ENCODE measurements at places on chromosomes 1 and 21.

DNA sequence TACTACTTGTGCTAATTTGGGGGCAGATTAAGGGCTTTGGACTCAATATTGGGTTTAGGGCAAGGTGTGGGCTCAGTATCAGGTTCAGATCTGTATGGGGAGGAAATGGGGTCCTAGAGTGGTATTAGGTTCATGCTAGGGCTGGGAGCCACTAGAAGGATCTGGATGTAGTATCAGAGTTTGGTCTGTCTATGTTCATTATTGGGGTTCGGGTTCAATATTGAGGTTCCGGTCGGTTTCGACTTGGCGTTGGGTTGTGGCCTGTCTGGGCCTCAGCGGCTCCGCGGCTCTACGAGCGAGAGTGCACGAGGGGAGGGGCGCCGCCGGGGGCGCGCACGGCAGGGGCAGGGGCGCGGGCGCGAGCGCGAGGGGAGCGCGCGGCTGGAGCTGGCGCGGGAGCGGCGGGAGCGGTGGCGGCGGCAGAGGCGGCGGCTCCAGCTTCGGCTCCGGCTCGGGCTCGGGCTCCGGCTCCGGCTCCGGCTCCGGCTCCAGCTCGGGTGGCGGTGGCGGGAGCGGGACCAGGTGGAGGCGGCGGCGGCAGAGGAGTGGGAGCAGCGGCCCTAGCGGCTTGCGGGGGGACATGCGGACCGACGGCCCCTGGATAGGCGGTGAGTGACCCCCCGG, at the start of gene PTPRF:
Gene PTPRF, plus strand, starts transcription at position 401 of the 624 bp plus-strand sequence. CDS start 14,193 bp downstream, outside the sequence.
- peak; percentile 37 for DNase-seq

DNA sequence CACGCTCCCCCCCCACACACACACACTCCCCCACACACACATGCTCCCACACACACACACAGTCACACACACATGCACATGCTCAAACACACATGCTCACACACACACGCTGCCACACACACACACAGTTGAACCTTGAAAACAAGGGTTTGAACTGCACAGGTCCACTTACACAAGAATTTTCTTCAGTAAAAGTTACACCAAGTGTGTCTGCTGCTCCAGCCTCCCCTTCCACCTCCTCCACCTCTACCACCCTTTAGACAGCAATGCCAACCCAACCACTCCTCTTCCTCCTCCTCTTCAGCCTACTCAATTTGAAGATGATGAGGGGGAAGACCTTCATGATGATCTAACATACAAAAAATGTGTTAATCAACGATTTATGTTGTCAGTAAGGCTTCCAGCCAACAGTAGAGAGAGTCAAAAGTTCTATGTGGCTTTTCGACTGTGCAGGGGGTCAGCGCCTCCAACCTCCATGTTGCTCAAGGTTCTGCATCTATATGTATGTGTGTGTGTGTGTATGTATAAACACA, 26.8 kb downstream of the HSF2BP start:
- DNase-seq: no peak

GRCh38 chr1:216325946-216326345, 97.3 kb downstream of the USH2A start:
- DNase-seq: no peak

- DNase-seq: no peak
Observed at GRCh38 chr1:148292915-148293314, 140.8 kb upstream of the NBPF11 start.

- DNase-seq: no peak
Observed at GRCh38 chr1:8603220-8603616, 214.2 kb downstream of the RERE start.

- no peak for DNase-seq
Observed at GRCh38 chr21:33510826-33511225, 19.3 kb upstream of the DNAJC28 start.

DNA sequence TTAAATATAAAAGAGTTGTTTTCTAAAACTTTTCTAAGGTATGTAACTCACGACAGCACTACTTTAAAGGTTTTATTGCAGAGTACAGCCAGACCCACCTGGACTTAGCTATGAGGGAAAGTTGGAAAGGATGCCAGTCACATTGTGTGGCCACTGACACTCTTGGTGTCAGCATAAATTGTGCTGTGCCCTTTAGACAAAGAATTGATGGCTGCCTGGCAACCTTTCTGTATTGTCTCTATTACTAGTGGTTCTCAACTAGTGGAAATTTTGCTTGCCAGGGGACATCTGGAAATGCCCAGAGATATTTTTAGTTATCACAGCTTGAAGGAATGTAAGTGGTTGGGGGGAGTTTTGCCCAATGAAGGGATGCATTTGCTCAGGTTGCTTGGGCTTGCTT, 117.5 kb upstream of the APP start:
- no peak for DNase-seq

DNA sequence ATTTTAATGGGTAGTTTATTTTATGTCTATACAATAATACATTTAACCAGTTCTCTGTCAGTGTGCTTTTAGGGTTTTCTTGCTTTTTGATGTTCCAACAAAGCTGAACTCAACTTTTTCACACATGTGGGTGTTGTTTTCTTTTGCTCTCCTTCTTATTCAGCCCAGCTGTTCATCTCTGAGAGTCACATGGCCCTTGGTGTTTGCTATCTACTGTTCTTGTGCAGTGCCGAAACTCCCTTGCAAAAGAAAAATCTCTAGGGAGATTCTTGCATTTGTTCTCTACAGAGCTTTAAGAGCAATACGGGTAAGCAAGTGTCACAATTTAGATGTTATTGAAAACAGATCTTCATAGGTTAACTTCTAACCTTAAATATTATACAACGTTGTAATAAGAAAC, 281.1 kb upstream of the CXADR start:
- DNase-seq: no peak

- no peak for DNase-seq
Observed at GRCh38 chr1:226615876-226616275, 67.3 kb downstream of the STUM start.

DNA sequence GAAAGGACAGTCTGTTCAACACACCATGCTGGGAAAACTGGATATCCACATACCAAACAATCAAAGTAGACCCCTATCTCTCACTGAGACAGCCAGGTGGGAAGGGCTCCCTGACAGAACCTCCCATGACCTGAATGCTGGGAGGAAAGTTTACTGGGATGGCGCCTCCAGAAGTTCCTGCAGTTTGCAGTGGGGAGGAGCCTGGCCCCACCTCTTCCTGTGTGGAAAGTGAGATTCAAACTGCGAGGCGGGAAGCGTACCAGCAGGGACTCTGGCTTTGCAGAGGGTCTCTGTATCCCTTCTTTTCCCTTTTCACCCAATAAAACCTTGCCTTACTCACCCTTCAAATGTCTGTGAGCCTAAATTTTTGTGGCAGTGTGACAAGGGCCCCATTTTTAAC, 190.7 kb downstream of the HHIPL2 start:
- no peak for DNase-seq

DNA sequence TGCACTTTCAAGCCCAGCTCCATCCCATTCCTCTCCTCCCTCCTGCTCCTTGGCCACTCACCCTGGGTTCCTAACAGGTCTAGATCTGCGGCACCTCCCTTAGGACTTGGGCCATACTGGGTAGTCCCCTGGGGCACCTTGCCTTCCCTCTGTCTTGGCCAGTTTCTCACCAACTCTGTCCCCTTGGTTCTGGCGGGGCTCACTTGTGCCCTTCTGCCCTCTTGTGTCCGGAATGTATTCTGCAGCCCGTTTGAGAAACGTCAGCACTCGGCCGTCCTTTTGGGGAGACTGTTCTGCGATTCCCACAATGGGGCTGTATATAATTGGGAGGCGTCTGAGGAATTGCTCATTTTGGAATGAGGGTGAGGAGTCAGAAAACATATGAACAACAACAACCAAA, 162.4 kb downstream of the ZSCAN20 start:
- DNase-seq: no peak

GRCh38 chr21:26047279-26047967, 123.1 kb downstream of the APP start:
- no peak for DNase-seq

DNA sequence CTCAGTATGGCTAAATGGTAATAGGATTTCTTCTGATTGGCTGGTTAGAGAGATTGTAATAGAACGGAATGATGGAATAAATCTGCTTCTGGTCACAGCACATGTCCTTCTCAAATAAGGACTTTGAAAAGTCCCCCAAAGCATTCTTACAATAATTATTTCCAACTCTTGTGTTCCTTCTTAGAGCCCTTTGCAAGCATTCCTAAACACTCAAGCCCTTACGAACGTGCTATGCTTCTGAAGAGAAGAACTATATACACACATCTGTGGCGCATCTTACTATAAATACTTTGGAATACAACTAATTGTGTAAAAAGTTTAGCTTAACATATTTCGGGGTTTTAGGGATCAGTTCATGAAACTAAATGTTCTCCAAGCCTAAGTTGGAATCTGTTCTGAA, 25.6 kb downstream of the CLIC4 start:
- no peak for DNase-seq

DNA sequence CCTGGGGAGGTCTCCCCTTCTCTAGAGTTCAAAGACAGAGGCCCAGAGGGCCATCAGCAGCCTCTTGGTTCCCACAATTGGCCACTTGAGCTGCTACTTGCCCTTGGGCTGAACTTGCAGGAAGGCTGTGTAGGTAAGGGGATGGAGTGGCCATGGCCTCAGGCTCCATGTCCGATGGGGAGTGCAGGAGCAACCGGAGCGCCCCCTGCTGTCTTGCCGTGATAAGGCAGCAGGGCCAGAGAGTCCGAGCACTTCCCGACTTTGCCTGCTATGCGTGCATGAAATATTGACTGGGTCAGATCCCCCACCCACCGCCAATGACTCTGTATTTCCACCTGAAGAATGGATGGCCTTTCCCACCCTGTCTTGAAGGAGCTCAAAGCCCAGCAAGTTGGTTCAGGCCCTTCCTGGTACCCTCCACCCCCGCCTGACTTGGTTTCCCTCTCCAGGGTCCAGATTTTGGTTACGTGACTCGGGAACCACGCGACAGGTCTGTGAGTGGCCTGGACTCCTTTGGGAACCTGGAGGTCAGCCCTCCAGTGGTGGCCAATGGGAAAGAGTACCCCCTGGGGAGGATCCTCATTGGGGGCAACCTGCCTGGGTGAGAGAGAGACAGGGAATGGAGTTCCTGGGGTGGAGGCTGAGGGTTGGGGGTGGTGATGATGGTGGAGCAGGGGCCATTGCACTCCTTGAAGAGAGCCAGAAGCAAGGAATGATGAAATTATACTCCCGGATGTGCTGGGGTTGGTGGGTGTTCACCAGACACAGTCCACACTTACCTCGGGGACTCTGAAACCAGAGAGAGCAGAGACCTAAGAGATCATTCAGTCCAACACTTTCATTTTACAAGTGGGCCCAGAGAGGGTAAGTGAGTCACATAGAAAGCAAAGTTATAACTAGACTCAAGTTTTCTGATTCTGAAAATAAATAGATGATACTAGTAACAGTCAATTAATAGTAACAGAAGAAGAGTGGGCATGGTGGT, 25.6 kb downstream of the PADI3 start:
- DNase-seq: no peak

- no peak for DNase-seq
Observed at GRCh38 chr1:54287176-54287650, 87.2 kb downstream of the MRPL37 start.

GRCh38 chr21:37855271-37855646, 61.0 kb downstream of the KCNJ6 start:
- DNase-seq: no peak

GRCh38 chr1:24250224-24250623, 63.1 kb upstream of the IFNLR1 start:
- DNase-seq: no peak

DNA sequence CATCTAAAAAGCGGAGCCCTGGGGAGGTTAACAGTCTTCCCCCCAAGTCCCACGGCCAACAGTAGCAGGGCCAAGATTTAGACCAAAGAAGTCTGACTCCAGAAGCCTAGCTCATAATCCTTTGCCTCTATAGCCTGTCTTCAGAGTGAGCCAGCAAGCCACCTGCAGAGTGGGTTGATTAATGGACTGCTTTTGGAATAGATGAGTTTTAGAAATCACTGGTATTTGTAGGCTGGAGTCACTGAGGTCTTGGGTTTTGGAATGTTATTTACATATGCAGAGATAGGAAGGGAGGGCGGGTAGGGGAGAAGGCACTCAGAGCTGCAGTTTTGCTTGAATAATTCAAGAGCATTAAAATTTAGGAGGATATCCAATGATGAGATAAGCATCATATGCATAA, 90.8 kb upstream of the L1TD1 start:
- DNase-seq: no peak

- no peak for DNase-seq
Observed at GRCh38 chr21:33493756-33494155, 2.2 kb upstream of the DNAJC28 start.

DNA sequence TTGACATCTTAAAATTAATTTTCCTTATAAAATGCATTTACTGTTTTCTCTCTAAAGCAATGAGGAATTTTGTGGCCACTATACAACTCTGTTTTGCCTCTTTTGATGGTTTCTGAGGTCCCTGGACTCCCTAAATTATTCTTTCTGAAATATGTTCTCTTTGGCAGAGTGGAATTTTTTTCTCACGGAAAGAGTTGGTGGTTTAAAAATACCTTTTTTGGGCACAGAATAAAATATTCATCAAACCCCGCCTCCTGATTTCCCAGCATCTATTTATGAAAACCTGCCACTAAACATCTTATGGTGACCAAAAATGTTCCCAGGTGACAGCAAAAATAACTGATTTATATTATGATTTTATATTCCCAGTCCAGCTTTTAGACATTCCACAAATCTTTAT, 165.3 kb upstream of the SYT6 start:
- no peak for DNase-seq

- no peak for DNase-seq
Observed at GRCh38 chr1:19166066-19166465, 44.0 kb downstream of the UBR4 start.

DNA sequence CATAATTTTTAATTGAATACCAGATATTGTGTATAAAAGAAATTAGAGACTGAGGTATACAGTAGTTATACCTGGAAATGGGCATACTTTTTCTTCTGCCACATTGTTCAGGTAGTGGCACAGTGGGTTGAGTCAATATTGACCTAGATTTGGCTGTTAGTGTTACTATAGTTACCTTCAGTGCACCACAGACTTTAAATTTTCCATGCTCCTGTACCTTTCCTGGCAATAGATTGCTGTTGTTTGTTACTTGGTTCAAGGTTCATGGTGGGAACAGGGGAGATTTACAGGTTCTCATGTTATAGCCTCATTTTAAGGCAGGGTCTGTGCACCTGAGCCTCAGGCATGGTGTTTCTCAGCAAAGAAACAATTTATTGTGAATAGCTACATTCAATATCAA, 218.7 kb downstream of the LBR start:
- no peak for DNase-seq

GRCh38 chr1:225944951-225945350, 3.9 kb upstream of the LEFTY2 start:
- no peak for DNase-seq

- DNase-seq: no peak
Observed at GRCh38 chr1:230463760-230464159, 37.6 kb upstream of the PGBD5 start.

GRCh38 chr1:182015360-182015759, 46.2 kb downstream of the ZNF648 start:
- DNase-seq: no peak

GRCh38 chr1:76830373-76830772, 36.9 kb upstream of the ST6GALNAC5 start:
- DNase-seq: no peak

DNA sequence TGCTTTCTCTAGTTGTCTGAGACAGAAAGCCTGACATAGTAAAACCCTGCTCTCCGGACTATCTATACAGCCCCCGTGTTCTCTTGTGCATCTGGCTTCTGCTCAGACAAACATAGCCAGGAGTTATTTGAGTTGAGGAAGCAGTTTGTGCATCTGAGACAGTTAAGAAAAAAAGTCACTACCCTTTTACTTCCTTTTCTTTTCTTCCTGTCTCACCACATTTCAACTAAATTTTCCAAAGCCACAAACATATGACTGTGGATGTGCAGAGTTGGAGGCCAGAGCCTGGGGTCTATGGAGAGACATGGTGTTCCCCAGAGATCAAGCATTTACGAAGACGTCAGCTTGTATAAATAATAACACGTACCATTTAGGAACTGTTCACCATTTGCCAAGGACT, 158.5 kb upstream of the FGGY start:
- no peak for DNase-seq

All from amygdala (tissue), 56 donors.